ENCODE measurements at places on chromosomes 7 and 10.
A peak's percentile ranks its signal among the peaks of the same experiment; 100 is the strongest.

GRCh38 chr7:93810561-93810960 lies 80.0 kb downstream of the TFPI2 start:
- no peak for DNase-seq

- peak; percentile 17 for DNase-seq
These were observed 4.3 kb upstream of the KCNMA1 start for GRCh38 chr10:77641788-77642397.

GRCh38 chr10:11515596-11516430 lies 95.6 kb downstream of the USP6NL start:
- peak; percentile 14 for DNase-seq

DNA sequence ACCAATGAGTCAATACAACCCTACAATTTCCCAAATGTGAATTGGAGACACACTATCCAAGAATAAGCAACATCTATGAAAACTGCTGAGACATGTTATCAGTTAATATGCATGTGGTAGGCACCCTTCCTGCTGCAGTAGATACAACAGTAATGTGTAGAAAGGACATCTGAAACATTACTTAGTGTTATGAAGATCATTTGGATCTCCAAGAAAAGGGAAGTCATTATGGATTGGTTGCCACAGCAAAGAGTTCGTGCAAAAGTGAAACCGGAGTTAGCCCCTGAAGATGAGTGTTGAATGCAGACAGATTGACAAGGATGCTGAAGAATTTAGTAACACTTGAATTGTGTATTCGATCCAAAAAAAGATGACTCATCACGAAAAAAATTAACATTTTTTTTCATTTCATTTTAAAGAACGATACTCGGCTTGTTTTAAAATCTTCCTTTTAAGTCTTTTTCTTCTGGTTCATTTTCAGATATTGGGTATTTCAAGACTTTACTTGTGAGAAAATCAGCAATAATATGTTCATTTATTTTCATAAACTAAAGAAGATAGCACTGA lies 322.4 kb upstream of the KLF6 start:
- DNase-seq: no peak

DNA sequence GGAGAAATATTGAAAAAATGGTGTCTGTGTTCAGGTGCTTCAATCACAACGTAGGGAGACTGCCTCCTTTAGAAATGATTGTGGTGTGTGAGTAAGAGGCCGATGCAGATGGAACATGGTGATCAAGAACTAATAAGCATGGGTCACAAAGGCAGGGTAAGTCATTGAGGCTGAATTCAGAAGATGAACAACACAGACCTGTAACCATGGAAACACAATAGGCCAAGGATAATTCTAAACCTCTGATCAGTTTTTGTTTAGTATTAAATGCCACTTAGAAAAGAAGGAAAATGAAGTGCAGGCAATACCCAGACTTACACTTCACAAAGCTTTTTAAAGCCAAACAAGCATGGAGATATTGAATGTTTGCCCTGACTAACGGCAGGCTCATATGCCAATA lies 32.8 kb upstream of the TAS2R16 start:
- no peak for DNase-seq

DNA sequence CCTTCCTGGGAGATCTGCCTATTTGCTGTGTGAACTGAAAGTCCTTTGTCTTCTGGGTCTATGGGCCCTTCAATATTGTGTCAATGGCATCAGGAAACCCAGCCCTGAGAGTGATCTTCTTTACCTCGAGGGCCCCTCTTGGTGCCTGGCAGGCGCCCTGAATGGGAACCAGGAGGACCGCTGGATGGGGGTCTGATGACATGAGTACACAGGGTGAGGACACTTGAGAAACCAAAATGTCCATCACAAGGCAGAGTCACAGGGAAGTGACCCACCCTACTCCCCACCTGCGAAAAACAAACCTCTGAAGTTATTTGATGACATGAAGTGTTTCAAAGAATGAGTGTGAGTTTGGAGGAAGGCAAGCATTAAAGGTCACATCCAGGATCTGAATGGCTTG lies 17.3 kb downstream of the SFTPA1 start:
- no peak for DNase-seq

GRCh38 chr7:117689406-117689805 lies 183.8 kb downstream of the CTTNBP2 start:
- DNase-seq: no peak

GRCh38 chr7:97499204-97499603 lies 232.7 kb upstream of the TAC1 start:
- no peak for DNase-seq
